Activated effector memory CD4-positive, alpha-beta T cell treated with anti-CD3 and anti-CD28 coated beads, Interleukin-2, amount 50 U/mL, for 16 hours (primary cell): ENCODE measurements at places on chromosomes 4 and X.

GRCh38 chr4:80035336-80035735, 37.7 kb downstream of the ANTXR2 start:
- peak; percentile 63 for DNase-seq

DNA sequence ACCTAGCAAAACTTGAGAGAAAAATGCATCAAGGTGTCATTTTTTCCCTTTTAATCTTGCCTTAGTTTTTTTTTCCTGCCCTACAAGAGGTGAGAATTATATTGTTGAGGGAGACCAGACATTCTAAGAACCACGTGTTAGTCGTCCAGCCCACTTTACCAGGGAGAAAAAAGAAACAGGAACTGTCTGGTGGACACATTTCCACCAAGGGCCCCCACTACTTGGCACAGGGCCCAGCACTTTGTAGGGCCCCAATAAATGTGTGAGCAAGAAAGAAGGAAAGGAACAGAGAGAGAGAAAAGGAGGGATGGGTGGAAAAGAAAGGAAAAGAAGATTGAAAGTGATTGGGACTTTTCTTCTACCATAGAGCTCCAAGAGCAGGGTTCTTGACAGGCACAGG, 3.9 kb upstream of the EGFL6 start:
- DNase-seq, result no peak

GRCh38 chr4:176631611-176632010, 161.1 kb downstream of the VEGFC start:
- DNase-seq, result no peak

GRCh38 chr4:41456559-41457101, 81.3 kb upstream of the LIMCH1 start:
- DNase-seq, result no peak

GRCh38 chrX:139725720-139726119, 17.8 kb upstream of the MCF2 start:
- DNase-seq, result no peak

- DNase-seq, result peak; percentile 53
These were observed 80.5 kb downstream of the FAM53A start for GRCh38 chr4:1603413-1604135.

DNA sequence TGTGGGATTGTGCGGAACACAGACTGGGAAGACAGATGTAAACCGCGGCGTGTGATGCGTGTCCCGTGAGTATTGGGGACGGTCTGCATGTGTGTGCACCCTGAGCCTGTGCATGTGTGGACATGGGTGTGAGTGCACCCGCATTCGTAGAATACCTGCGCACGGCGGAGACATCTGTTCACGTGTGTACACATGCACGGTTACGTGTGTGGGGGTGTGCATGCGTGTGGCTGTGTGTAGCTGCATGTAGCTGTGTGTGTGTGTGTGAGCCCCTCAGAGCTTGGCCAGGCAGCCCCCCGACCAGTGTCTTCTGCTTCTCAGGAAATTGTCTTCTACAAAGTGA, 19.6 kb downstream of the ATP5ME start:
- DNase-seq, result no peak

GRCh38 chr4:2961811-2962441, 1.3 kb downstream of the NOP14 start:
- peak; percentile 86 for DNase-seq

DNA sequence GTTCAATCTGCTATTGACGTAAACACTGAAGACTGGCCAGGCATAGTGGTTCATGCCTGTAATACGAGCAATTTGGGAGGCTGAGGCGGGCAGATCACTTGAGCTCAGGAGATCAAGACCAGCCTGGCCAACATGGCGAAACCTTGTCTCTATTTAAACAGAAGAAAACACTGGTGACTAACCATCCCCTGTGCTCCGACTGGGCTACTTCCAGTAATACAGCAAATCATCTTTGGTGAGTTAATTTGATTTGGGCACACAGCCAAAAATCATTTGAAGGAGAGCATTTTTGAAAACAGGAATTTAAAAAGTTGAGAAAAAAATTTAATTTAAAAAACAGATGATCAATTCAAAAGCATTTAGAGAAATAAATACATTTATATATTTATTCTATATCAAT, 52.0 kb downstream of the SEC24D start:
- no peak for DNase-seq

GRCh38 chr4:145213245-145213644, 32.9 kb upstream of the OTUD4 start:
- no peak for DNase-seq

DNA sequence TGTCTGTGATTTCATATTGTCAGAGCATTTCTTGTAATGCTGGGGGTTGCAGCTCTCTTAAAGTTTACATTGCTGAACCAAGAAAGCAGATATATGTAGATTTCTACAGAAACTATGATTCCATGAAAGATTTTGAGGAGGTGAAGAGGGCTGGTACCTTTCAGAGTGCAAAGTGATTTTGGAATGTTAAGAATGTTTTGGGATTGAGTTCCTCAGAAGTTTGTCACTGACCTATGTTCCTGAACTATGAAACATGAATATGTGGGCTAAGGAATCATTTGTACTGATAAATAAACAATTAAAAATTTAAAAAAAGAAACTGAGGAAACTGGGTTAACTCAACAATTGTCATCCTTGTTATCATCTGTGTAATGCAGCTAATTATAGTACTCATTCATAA, 12.3 kb upstream of the CHIC2 start:
- DNase-seq, result no peak

DNA sequence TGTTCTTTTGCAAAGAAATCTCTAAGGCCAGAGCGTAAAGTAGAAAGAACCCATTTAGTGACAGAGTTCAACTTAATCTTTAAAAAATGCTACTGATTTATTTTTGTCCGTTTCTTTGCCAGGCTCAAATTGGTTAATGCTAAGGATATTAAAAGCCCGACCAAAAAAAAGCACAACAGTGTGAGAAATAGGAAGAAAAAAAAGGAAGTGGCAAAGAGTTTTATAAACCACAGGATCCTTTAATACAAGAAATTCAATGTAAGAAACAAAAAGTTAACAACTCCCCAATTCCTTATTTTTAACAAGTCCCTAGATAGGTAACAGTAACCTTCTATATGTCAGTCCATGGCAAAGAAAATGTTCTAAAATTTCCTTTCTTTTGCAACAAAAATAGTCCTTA, 480.4 kb downstream of the ACTRT1 start:
- no peak for DNase-seq

DNA sequence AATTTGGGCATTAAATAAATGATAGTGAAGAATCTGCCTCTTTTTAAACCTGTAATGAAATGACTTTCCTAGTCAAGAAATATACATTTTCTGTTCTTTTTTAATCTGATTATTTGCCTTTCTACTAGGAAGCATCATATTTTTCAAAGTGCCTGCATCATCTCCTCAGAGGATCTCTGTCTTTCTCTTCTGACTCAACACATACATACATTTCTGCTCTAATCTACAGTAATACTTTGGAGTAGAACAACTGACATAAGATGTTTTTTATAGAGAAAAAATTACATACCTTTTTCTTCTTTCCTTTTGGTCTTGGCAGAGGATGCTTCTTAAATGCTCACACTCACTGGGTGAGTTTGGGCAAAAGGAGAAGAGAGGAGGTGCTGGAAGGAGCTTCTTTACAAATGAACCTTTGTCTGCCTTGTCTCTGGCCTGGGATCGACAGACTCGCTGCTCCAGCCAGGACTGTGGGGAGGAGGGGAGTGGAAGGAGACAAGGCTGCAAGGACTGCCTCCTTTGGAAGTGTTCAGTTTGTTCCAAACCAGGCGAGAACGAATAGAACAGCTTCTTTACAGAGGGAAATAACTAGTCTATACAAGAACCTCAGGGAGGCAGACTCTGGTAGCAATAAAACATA, at the start of gene SCRG1:
TSS of gene SCRG1 (minus strand) at position 338 of the 637 bp plus-strand sequence. CDS start 7,702 bp downstream, outside the sequence.
- no peak for DNase-seq

DNA sequence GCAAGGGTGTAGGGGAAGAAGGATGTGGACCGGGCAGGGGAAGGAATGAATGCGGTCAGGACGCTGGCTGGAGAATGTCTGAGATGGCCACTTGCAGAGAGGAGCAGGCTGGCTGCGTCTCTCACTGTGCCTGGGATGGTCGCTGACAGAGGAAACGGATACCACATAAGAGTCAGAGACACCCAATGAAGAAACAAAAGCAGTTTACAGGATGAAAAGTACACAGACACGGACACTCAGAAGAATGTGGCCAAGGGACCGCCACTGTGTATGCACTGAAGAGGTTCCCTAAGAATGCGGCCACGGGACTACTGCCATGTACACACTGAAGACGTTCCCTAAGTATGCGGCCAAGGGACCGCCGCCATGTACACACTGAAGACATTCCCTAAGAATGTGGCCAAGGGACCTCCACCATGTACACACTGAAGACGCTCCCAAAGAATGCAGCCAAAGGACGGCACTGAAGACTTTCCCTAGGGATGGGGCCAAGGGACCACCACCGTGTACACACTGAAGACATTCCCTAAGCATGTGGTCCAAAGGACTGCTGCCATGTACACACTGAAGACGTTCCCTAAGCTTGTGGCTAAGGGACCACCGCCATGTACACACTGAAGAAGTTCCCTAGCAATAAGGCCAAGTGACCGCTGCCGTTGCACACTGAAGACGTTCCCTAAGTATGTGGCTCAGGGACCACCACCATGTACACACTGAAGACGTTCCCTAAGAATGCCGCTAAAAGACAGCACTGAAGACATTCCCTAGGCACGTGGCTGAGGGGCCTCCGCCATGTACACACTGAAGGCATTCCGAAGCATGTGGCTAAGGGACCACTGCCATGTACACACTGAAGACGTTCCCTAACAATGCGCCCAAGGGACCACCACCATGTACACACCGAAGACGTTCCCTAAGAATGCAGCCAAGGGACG, 32.2 kb downstream of the DHRSX start:
- DNase-seq, result no peak

DNA sequence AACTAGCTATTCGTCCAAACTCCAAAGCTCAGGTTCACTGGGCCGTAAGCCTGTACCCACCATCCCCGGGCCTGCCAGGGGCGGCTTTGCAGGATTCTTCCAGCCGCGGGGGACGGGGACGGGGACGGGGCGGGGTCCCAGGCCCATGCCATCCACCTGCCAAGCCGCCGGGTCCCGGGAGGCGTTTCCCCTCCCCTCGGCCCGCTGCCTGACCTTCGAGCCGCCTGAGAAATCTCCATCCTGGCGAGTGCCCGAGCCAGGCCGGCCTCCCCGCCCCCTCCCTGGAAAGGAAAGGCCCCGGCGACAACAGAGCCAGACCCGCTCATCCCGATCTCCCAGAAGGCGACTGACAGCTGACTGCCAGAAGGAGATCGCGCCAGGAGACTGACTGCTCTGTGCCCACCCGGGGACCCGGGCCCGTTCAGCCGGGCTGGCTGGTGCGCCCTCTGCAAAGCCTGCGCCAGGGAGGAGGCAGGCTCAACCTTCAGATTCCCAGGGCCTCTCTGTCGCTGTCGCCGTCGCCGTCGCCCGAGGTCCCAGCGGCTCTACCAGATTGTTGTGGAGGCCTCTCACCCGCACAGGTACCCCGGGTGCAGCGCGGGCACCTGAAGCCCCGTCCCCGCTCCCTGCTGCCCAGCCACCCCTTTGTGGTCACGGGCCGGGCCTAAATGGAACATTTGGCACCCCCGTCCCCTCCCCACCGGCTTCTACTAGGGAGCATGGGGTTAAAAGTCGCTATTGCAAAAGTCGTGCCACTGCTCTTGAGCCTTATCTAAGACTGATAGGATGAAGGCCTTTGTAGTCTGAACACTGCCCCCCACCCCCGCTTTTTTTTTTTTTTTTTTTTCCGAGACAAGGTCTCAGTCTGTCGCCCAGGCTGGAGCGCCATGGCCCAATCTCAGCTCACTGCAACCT, at the start of gene RGN:
TSS of gene RGN (plus strand) at position 315 of the 915 bp plus-strand sequence. CDS start 2,702 bp downstream, outside the sequence.
- DNase-seq, result no peak

GRCh38 chrX:139429913-139430312, 100.6 kb upstream of the F9 start:
- no peak for DNase-seq

- DNase-seq, result no peak
These were observed 249.2 kb upstream of the GPRIN3 start for GRCh38 chr4:89556601-89557305.

GRCh38 chr4:55330241-55330640, 15.8 kb upstream of the SRD5A3 start:
- DNase-seq, result no peak

GRCh38 chr4:168825975-168826374, 184.1 kb downstream of the CBR4 start:
- no peak for DNase-seq

DNA sequence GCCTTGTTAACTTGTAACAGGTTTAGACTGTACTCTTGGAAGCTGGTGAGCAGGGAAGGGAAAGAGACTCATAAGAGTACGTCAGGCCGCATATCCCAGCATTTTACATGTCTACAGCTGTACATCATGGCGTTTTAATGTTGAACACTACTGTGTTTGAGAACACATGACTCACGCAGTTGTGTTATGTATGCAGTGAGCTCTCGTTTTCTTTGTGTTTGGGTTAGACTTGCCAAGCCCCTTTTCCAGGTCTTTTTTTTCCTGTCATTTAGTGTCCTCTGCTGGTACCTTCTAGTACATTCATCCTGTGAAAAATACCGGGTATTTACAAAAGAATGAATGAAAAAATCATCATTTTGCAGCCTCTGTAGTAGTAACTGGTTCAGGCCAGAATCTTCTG, 35.3 kb downstream of the SMS start:
- no peak for DNase-seq

DNA sequence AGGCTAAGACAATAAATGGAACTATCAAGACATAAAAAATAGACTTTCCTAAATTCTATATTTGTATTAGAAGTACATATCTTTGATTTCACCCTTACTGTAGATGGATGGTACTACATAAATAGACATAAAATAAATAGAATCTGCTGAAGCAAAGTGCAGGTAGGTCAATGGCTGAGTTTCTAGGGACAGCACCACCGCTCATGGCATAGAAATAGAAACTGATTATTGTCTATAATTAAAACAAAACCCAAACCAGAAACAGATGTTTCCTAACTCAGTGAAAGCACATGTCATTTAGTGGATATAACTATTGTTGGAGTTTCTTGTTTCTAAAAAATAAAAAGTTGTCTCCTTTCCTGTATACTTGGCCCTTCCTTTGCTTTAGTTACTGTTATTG, 387.3 kb upstream of the ADGRL3 start:
- DNase-seq, result no peak

- DNase-seq, result no peak
These were observed 8.8 kb upstream of the TBC1D25 start for GRCh38 chrX:48530736-48531135.

- DNase-seq, result no peak
These were observed 47.7 kb downstream of the HMGB3 start for GRCh38 chrX:151030845-151031244.

DNA sequence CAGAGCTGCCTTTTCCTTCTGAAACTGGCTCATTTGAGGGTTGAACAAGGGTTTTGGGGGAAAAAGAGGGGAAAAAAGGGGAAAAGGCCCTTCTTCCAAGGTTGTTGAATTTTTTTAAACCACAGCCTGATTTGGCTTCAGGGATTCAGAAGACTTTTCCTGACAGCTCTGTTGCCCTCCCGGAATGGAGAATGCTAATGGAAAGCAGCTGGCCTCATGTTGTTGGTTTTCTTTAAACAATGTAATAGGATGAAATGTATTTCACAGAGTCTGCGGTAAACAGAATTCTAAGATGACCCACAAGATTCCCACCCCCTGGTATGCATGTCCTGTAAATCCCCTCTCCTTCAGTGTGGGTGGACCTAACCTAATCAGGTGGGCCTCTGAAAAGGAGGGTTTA, 3.3 kb upstream of the KIAA1210 start:
- no peak for DNase-seq
